T follicular helper cell (primary cell): ENCODE measurements at places on chromosomes 6 and 20.

- peak; percentile 14 for DNase-seq
Observed at GRCh38 chr6:116461932-116462885, 1.0 kb downstream of the CALHM6 start.

DNA sequence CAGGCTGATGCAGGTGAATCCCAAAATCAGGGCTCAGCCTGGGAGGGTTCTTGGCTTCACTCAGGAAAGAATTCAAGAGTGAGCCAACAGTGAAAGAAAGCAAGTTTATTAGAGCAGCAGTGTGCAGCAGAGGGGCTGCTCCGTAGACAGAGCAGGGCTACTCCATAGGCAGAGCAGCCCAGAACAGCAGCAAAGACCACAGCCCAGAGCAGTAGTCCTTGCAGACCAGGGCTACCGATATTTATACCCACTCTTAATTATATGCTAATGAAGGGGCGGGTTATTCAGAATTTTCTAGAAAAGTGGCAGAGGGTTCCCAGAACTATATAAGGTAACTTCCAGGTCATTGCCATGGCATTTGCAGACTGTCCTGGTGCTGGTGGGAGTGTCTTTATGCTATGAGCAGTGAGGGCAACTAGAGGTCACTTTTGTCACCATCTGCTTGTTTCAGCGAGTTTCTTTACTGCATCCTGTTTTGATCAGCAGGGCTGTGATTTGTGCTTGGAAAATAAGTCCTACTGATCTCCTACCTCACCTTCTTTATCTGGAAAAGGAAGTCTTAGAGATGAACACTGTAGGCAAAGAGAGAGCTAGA, 39.8 kb upstream of the PTPN1 start:
- DNase-seq = no peak

GRCh38 chr6:129112591-129112990, 229.7 kb downstream of the LAMA2 start:
- no peak for DNase-seq

DNA sequence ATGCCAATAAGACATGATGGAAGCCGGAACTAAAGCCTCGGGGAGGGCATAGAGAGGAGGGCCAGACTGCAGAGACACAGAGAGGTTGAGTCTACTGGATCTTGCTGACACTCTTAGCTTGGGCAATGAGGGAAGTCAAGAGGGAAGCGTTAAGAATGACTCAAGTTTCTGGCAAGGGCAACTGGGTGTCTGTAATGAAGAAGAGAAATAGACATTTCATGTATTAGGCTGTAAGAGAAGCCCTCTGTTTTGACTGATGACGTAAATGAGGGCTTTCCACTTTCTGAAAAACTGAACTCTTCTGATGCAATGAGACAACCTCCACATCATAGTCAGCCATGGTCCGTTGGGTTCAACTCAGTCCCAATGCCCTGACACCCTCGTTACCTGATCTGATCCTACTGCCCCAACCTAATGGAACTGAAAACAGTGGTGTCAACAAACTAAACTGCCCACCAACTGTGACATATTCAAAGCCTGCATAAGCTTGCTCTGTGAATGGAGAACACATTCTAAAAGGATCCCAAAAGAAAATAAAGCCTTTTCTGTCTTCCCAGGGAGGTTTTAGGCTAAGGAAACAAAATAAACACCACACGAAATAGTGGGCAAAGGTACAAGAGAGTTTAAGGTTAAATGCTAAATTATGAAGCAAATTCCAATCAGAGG, 45.8 kb upstream of the PNRC1 start:
- no peak for DNase-seq

DNA sequence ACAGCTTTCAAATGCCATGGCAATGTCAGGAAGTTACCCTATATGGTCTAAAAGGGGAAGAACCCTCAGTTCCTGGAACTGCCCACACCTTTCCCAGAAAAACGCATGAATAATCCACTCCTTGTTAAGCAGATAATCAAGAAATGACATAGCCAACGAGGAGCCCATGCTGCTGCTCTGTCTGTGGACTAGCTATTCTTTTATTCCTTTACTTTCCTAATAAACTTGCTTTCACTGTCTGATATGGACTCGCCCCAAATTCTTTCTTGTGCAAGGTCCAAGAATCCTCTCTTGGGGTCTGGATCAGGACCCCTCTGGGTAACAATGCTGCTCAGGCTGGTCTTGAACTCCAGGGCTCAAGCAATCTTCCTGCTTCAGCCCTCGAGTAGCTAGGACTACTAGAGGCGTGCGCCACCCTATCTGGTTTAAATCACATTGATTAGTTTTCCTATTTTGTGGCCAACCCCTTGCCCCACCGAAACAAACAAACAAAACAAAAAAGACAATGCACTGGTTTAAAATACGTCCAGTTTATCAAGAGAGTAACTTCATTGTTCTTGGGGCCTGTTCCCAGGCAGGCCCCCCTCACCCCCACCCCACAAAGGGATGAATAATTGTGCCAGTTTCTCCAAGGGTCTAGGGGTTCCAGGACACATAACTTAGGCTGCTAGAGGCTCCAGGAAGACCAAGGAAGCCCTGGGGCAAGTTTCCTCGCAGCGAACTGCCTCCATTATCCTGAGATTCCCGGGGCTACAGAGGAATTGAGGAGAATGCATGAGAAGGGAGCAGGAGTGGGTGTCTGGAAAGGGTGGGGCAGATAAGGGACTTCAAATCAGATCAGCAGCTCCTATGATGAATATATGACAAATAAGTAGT, 10.1 kb upstream of the AKAP12 start:
- no peak for DNase-seq

- no peak for DNase-seq
Observed at GRCh38 chr20:45368221-45368980, 5.4 kb downstream of the SYS1 start.

DNA sequence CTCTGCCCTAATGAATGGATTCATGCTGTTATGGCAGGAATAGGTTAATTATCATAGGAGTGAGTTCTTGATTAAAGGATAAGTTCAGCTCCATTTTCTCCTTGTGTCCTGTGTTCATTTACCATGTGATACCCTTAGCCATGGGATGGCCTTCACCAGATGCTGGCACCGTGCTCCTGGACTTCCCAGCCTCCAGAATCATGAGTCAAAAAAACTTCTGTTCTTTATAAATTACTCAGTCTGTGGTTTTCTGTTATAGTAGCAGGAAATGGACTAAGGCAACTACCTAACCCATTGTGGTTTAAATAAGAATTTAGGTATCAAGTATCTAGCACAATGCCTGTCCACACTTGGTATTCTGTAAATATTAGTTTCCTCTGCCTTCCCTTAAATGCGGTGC, 223.5 kb downstream of the MEI4 start:
- no peak for DNase-seq

GRCh38 chr6:133245007-133245406, 3.9 kb downstream of the EYA4 start:
- no peak for DNase-seq

DNA sequence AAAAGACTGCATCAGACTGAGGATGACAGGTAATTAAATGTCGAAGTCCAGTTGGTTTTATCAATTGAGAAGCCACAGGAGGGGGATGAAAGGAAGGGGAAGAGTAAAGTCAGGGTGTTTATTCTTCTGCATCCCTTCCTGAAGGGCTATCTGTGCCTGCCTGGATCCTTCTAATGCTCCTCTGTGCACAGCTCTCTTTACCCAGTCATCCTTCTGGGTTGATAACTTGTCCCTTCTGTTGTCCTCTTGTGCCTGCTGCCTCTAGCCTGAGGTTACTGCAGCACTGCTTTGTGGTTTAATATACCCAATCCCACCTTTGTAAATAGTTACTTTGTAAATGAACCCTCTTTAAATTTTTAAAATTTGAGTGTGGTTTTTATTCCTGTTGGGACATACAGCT, 1127.3 kb downstream of the EPHA7 start:
- no peak for DNase-seq
